ENCODE measurements at places on chromosomes 2 and 18.

GRCh38 chr2:120969613-120970355, 234.1 kb downstream of the GLI2 start:
- DNase-seq: no peak

DNA sequence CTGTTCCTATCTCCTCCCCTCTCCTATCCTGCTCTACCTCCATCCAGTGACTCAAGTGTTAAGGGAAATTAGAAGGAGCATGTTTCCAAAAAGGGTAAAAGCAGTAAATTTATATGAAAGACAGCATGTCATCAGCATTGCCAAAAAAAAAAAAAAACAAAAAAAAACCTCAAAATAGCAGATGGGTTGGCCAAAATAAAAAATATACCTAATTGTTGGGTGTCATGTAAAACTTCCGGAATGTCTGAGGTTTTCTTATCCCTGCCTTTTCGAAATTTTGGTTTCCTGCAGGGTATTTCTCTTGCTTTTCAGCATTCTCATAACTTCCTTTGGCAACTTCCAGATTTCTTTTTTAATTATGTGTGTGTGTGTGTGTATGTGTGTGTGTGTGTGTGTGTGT, 241.6 kb upstream of the FN1 start:
- DNase-seq: no peak

DNA sequence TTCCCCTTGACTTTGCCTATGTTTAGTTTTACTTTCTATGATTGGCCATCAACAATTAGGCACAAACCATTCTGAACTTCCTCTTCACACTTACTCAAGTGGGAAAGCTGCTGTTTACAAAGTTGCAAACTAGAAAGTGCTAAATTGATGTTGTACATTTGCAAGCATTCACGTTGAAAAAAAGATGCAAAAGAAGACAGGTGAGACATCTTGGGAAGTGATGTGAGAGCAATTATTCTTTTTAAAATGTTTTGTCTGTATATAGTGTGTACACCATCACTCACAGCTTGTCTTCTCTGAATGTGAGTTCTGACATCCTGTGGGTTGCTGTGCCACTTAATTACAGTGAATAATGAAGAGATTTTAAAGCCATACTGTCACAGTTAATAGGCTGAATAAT, 874.1 kb upstream of the LRATD1 start:
- DNase-seq: no peak

DNA sequence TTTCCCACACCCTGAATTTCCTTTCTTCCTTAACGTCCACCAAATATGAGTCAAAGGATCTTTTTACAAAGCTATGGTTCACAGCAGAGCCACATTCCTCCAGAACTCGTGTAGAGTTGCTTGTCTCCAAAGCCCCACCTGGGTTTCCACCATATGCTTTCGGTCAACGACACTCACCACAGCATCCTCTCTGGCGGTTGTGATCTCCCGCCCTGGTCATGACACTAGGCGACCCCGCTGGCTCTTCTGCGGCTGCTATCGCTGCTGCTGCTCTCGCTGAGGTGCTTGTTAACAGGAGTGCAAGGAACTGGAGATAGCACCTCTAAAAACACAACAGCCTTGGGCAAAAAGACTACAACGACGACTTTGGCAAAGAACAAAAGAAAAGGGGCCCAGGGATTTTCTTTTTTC, 340 bp downstream of the SLC40A1 start:
- no peak for DNase-seq

- DNase-seq: no peak
These were observed 3.2 kb downstream of the CFLAR start for GRCh38 chr2:201118961-201119854.

- DNase-seq: peak; percentile 69
These were observed 37.2 kb downstream of the TSHZ1 start for GRCh38 chr18:75247611-75248421.

GRCh38 chr2:75033516-75033915, 75.1 kb downstream of the POLE4 start:
- no peak for DNase-seq

- DNase-seq: no peak
These were observed 55.7 kb upstream of the CYP1B1 start for GRCh38 chr2:38131676-38132075.

DNA sequence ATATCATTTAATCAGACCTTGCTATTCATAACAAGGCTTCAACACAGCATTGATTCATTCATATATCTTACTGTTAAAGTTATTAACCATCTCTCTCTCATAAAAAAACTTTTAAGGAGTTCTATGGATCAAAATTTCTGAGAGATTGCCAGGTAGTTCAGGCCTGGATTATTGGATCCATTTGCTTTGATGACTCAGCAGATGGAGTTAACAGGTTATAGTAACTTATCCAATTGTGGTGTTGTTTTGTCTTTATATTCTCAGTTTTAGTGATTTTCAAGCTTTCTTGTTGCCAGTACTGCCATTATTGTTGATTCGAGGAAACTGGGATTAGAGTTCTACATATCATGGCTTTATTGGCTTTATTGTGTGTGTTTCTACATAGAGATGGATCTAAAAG, 195.7 kb upstream of the MMADHC start:
- DNase-seq: no peak

DNA sequence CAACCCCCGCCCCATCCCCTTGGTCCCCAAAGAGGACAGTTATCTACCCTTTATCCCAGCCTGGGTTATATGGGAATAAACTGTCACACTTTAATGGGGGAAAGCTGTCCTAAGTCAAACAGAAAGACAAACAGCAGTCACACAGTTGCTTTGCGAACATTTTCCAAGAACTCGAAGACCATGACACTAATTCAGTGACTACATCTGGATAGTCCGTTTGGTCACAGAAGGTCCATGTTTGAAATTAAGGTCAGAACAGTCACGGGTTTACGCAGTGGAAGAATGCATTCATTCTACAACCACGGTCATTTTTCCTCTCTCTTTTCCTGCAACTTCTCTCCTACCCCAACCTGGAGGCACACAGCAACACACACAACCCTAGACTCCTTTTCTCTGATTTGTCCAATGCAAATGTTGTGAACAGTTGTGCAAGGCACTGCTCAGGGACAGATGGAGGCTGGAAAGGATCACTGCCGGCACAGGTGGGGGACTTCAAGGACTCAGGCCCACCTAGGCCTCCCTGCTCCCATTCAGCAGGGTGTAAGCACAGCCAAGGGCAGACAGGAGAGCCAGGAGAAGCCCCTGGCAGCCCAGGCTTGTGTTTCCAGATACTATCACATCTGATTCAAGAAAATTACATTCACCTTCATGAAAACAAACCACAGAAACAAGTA, 39.9 kb downstream of the ZNF516 start:
- no peak for DNase-seq

GRCh38 chr2:216644842-216645635, 11.8 kb downstream of the IGFBP2 start:
- no peak for DNase-seq

GRCh38 chr2:101574622-101575021, 99.7 kb upstream of the RFX8 start:
- no peak for DNase-seq

GRCh38 chr18:3060667-3061580, 48.0 kb upstream of the LPIN2 start:
- DNase-seq: no peak

- no peak for DNase-seq
These were observed 194.8 kb downstream of the ZEB2 start for GRCh38 chr2:144325086-144325485.

DNA sequence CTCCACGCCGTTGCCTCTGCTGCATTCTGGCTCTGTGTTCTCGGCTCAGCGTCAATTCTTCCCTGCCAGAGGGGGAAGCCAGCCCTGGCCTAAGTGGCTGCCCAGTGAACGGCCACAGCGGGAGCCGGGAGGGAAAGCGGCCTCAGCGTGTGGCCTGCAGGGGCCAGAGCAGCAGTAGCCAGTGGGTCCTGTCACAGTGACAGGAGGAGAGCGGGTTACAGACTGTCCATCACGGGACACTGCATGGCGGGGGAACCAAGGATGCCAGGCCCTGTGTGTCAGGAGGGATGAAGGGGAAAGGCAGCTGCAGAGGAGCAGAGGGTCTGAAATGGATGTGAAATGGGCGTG, 39.7 kb downstream of the PDIA6 start:
- DNase-seq: no peak

DNA sequence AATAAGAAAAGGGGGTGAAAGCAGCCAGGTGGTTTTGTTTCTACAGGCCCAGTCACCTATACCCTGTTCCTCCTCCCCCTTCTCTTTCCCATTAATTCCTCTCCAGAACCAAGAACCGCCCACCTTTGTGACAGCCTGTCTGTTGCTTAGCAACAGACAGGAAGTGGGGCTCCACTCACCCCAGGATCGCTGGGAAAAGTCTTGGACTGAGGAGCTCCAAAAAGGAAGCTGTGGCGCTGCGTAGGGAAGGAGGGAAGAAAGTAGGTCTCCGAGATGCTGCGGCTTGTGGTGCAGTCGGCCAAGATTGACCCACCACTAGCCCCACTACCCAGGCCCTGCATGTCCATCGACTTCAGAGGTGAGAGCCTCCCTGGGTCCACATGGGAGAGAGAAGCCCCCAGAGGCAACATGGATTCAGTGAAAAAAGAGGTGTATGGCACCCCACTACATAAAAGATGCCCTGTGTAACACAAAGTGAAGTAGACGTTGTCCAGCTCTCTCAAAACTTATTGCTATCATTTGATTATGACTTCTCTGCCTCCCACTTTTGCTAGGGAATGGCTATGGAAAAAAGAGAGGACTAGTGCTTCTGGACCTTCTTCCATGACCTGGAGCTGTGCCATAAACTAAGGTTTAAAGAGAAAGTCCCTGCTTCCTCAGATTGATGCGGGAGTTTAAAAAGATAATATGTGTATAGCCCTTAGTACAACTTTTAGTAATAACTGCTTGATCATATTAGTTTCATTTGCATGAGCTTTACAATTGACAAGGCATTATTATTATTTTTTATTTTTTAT, at the start of gene FER1L5:
TSS of gene FER1L5 (plus strand) at position 201 of the 797 bp plus-strand sequence. CDS start at position 274, 73 bp downstream.
- DNase-seq: no peak

- no peak for DNase-seq
These were observed 206.6 kb downstream of the CDH2 start for GRCh38 chr18:27970321-27970720.

DNA sequence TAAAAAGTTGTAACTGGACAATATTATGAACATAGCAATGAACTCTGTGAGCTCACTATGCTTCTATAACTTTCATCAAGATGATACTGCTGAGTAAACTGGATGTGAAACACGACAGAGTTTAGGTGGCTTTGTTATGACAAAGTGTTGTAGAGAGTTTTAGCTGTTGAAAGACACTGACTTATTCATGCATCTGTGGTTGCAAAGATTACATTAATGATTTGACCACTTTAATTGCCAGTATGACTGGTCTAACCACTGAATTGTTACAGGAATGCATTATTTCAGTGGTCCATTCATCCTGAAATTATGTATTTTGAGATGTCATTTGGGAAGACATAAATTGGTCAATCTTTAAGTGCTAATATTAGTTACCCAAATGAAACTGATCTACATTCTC, 117.9 kb downstream of the SPHKAP start:
- DNase-seq: no peak

DNA sequence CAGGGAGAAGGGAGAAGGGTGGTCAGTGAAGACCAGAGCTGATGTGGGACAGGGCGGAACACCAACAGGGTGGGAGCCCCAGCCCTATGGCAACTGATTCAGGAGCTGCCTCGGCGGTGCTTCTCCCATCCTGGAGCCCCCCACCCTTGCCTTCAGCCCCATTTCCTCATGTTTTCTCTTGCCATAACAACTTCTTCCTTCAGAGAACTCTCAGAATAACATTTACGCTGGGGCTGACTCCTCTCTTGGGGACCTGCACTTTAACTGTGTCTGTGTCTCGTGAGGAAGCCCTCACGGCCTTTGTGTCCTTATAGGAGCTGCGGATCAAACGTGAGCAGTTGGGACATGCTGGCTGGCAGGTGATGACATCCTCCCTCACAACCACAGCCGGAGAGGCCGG, 116.4 kb upstream of the SNTG2 start:
- no peak for DNase-seq

DNA sequence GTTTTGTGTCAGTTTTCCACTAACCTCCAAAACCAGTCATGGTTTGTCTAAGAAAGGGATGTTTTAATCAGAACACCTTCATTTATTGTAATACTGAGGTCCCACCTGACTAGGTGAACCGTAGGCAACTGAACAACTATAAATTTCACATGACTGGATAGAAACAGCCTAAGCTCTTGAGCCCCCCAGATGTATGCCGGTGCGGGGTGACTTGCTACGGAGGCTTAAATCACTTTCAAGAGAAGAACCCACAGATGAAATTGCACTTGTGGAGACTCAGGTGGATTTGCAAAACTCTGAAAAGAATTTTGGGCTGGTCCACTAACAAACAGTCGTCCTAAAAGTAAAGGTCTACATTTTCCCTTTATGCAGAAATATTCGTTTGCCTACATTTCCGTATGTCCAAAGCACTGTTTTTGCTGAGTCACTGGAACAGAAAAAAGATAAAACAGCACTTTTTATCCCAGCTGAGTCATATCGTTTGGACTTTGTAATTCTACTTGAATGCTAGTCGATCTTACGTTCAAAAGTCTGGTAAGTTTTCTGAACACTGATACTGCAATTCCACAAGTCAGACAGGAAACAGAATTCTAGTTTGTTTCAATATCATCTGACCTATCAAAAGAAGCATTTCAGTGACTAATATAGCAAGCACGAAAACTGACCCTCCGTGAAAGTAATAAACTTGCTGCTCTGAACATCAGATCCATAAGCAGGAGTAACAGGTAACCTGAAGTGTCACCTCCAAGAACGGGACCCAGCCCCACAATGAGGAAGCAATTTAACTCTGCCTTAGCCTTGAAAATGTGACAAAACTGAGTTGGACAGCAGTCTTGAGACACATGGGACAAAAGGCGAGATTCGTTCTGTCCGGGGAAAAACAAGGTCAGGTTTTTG, 18.1 kb downstream of the ZNF516 start:
- DNase-seq: no peak

DNA sequence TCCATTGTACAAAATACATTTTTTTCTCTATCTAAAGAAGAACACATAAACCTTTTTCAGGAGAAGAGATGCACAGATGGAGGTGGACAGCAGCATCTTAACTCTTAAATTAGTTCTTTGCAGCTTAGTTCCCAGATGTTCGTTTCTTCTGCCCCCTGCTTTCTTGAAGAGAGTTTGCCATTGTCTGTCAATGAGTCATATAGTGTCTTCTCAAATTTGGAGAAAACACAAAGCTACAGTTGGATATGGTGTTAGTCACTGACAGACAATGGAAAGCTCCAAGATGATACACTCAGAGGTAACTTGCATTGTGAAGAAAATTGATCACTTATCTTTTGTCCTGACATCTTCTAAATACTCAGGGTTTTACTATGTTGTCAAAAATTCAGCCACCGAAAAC, 48.8 kb upstream of the TMEFF2 start:
- no peak for DNase-seq

DNA sequence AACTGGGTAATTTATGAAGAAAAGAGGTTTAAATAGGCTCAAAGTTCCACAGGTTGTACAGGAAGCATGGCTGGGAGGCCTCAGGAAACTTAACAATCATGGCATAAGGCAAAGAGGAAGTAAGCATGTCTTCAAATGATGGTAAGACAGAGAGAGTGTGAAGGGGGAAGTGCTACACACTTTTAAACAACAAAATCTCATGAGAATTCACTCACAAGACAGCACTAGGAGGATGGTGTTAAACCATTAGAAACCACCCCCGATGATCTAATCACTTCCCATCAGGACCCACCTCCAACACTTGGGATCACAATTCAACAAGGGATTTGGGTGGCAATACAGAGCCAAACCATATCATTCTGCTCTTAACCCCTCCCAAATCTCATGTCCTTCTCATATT, 34.9 kb downstream of the CFAP210 start:
- DNase-seq: no peak

All from NCI-H2081 treated with DMSO at 0.1 percent for 48 hours (cell line).